AG08396 (cell line): ENCODE measurements at places on chromosomes 4 and X.

- no peak for DNase-seq
Observed at GRCh38 chr4:155966171-155966570, 12.5 kb upstream of the CTSO start.

GRCh38 chr4:76233967-76234678 is 17.4 kb upstream of the FAM47E start:
- no peak for DNase-seq

GRCh38 chrX:107135049-107135964 is 16.7 kb upstream of the RBM41 start:
- no peak for DNase-seq

DNA sequence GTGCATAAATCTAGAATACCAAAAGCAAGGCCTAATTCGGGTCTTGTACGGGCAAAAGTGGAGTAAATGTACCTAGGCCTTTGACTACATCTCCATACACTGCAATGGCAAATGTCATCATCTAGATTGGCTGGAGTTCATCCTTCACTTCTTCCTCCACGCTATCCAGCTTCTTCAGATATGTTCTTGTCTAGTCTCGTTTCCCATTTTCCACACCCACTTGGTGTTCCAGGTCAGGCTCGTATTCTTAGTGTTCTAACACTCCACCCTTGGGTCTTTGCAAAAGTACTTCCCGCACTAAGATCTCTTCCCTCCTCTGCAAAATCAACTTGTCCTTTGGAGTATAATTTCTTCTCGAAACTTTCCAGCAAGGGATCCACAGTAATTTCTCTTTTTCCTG is 1.4 kb downstream of the COQ2 start:
- no peak for DNase-seq

DNA sequence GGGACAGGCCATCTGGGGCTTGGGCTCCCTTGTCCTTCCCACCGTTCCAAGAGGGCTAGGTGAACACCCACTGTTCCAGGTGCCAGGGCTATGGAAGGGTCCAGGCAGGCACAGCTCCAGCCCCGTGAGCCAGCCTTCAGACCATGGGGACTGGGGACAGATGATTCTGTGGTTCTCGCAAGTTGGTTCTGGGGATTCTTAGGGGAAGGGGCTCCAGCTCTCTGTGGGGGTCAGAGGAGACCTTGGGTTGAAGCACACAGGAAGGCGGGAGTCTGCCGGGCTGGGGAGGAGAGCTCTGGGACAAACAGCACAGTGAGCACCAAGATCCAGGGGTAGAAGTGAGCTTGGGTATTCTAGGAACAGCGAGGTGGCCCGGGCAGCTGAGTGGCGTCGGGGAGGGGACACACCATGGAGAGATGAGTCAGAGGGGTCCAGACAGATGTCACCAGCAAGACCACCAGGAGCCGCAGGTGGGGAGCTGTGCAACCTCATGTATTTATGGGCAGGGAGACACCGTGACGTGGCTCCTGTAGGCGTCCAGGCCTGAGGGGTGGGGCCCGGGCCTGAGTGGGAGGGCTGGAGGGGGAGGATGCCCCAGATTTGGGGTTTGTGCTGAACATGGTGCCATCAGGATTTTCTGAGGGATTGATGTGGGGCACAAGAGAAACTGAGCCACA is 48.8 kb upstream of the HMX1 start:
- DNase-seq: no peak
